ENCODE measurements at places on chromosomes 1 and 21.

GRCh38 chr1:168164771-168165170 is 14.0 kb upstream of the TIPRL start:
- DNase-seq, result no peak

- peak; percentile 28 for DNase-seq
Measured at GRCh38 chr1:234849832-234850231, 239.9 kb upstream of the IRF2BP2 start.

- DNase-seq, result no peak
Measured at GRCh38 chr1:59006289-59006658, 222.4 kb upstream of the JUN start.

GRCh38 chr1:165747632-165748447 is 20.8 kb downstream of the TMCO1 start:
- DNase-seq, result no peak

DNA sequence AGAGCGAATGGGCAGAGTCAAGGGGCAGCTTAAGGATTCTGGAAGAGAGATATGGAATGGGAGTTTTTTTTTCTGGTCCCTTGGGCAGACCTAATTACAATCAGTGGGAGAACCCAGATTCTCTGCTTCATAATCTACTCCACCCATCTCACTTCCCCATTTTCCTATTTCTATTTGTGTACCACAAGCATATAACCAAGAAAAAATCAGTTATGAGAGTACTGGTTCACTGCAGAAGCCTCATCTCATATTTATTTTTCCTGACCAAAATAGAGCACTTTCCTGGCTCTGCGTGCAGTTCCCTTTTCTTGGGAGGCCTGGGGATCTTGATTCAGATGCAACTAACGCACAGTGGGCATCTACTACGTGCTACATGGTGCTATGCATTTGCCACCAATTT is 82.2 kb upstream of the SLFNL1 start:
- DNase-seq, result peak; percentile 37
